Breast epithelium (tissue), 4 donors: ENCODE measurements at places on chromosomes 5 and 9. TPM values are rescaled to one million over a fixed set of nuclear protein-coding genes. Genes with fewer than 3 reads are reported as not detected.

NFIB gene
- total RNA-seq = 105 TPM

PHYHD1 gene
- total RNA-seq = 67.0 TPM

GDNF gene
- total RNA-seq = not detected

CDC14B gene
- total RNA-seq = 23.9 TPM

SHC3 gene
- 1.0 TPM for total RNA-seq

ZNF883 gene
- 4.6 TPM for total RNA-seq

CCNO gene
- 4.3 TPM for total RNA-seq

RAB3C gene
- total RNA-seq = 2.6 TPM

GMCL2 gene
- not detected for total RNA-seq

SLC46A2 gene
- not detected for total RNA-seq

OTP gene
- 0.15 TPM for total RNA-seq

ACTBL2 gene
- total RNA-seq = not detected

FBXL7 gene
- total RNA-seq = 10.8 TPM

TEK gene
- total RNA-seq = 15.2 TPM

SURF4 gene
- total RNA-seq = 164 TPM

GFI1B gene
- total RNA-seq = not detected

CHSY3 gene
- total RNA-seq = 2.5 TPM
